NCI-H1436 treated with DMSO at 0.1 percent for 48 hours (cell line): ENCODE measurements at places on chromosomes 4 and X.

- DNase-seq, result no peak
These were observed 30.9 kb downstream of the SLAIN2 start for GRCh38 chr4:48372272-48372671.

- no peak for DNase-seq
These were observed 8.0 kb downstream of the GPM6B start for GRCh38 chrX:13808865-13809264.

- no peak for DNase-seq
These were observed 66.1 kb upstream of the WDR1 start for GRCh38 chr4:10182446-10183424.

DNA sequence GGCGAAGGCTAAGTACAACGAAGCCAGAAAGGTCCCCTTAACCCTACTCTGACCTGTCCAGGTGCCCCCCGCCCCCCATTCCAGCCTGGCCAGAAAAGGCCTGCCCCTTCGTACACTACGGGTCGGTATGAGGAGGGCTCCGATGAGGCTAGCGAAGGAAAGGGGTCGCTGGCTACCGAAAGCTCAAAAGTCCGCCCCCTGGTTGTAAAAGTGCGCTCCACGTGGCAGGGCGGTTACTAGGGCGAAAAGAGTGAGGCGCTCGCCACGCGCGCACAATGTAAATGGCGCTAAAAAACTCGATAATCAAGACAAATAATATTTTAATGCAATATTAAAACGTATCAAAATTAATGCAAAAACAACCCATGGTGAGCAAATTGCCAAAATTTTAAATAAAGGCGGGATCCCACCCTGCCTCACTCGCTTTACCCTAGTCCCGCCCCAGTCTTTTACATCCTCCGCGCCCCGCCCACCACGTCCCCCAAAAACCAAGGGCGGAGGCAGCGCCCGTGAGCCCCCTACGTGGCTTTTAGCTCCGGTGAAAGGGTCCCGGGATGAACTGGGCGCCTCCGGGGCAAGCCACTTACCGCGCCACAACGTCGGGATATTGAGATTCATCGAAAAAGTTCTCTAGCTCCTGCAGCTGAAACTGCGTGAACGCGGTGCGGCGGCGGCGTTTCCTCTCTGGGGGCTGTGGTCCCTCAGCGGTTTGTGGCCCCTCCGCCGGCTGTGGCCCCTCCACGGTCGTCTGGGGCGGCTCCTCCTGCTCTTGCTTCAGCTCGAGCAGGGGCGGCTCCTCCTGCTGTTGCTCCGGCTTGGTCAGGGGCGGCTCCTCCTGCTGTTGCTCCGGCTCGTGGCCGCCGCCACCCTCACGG lies 929 bp downstream of the ESX1 start:
- no peak for DNase-seq

GRCh38 chr4:52943677-52944076 lies 81.6 kb downstream of the RASL11B start:
- DNase-seq, result no peak

DNA sequence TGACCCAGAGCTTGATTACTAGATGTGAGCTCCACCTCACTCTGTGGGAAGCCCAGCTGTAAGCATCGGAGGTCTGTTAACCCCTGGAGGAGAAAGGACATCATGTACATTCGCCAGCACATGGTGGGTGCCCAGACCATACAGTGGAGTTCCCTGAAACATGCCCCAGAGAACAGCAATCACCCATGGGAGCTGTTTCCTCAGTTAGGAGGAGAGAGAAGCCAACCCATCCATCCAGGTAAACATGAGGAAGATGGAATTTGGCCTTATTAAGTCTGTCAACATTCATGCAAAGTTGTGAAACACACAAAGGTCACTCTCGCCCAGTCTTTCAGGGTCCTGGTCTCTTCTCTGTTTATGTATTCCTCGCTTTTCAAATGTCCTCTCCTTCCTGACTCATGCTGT lies 354.7 kb downstream of the ANK2 start:
- no peak for DNase-seq

DNA sequence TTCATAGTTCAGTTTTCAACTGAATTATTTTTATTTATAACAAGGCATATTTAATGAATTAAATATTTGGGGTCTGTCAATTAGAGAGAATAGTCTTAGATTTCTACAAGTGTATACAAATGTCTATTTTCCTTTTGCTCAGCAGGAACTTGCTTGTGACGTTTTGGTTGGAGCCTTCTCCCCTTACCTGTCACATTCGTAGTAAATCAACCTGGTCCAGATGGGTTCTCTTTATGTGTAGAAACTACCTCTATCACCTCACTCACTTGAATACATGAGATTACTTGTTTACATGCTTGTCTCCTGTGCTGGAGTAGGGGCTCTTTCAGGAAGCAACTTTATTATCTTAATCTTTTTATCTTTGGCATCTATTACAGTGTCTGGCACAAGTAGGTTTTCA lies 938.3 kb upstream of the IGFBP7 start:
- no peak for DNase-seq

- no peak for DNase-seq
These were observed 88.5 kb upstream of the CBR4 start for GRCh38 chr4:169098532-169098931.

- DNase-seq, result no peak
These were observed 3.3 kb upstream of the SUPT20HL1 start for GRCh38 chrX:24357106-24357505.

- no peak for DNase-seq
These were observed 19.2 kb upstream of the BRS3 start for GRCh38 chrX:136468391-136469103.

DNA sequence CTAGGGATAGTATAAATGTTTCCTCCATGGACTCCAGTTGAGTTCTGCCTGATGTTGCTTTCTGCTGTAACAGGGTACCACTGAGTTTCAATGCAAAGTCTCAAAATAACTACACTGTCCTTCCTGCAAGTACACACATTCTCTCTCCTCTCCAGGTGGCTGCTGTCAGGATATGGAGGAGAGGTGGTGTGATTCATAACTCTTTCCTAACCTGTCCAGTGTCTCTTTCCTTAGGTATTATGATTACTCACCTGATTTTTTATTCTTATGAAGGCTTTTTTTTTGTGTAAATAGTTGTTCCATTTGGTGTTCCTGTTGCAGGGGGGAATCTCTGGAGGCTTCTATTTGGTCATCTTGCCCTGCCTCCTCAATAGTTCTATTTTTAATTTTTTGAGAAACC lies 39.8 kb upstream of the POF1B start:
- DNase-seq, result no peak

GRCh38 chrX:40012039-40012867 lies 85.5 kb downstream of the BCOR start:
- DNase-seq, result no peak
